ENCODE measurements at places on chromosomes 12 and 14. TPM values are rescaled to one million over a fixed set of nuclear protein-coding genes. Genes with fewer than 3 reads are reported as not detected.

Gene PAPLN
- 115 TPM for total RNA-seq

Gene CLEC2D
- 38.8 TPM for total RNA-seq

Gene GAS2L3
- 232 TPM for total RNA-seq

Gene PRB3
- total RNA-seq = not detected

Gene NKX2-1
- total RNA-seq = 0.22 TPM

Gene SPIC
- 0.40 TPM for total RNA-seq

Gene POTEG
- not detected for total RNA-seq

Gene PZP
- total RNA-seq = 0.80 TPM

Gene SERPINA5
- 8.8 TPM for total RNA-seq

Gene SSPN
- 119 TPM for total RNA-seq

Gene WDR89
- total RNA-seq = 20.5 TPM

Gene CAPZA3
- total RNA-seq = not detected

Gene GARIN6
- not detected for total RNA-seq

Gene CD69
- total RNA-seq = 10.9 TPM

All from sciatic nerve (tissue), 2 donors.